ENCODE measurements at places on chromosomes 16 and 17. TPM values are rescaled to one million over a fixed set of nuclear protein-coding genes. Genes with fewer than 3 reads are reported as not detected.

CDC42EP4 gene
- total RNA-seq: 76.0 TPM

OR2C1 gene
- not detected for total RNA-seq

EVI2B gene
- total RNA-seq: not detected

MAP1LC3B gene
- 109 TPM for total RNA-seq

STAC2 gene
- 0.14 TPM for total RNA-seq

PITPNM3 gene
- total RNA-seq: 1.9 TPM

SLC52A1 gene
- total RNA-seq: 0.72 TPM

CCL17 gene
- total RNA-seq: not detected

ANKFN1 gene
- total RNA-seq: not detected

KREMEN2 gene
- 2.1 TPM for total RNA-seq

TBC1D3C gene
- not detected for total RNA-seq

FGF11 gene
- 1.4 TPM for total RNA-seq

FNDC8 gene
- not detected for total RNA-seq

GNAO1 gene
- 0.31 TPM for total RNA-seq

NEUROD2 gene
- not detected for total RNA-seq

COX6A2 gene
- total RNA-seq: not detected

TP53TG3B gene
- 0.37 TPM for total RNA-seq

CDK5R1 gene
- 3.2 TPM for total RNA-seq

NTN1 gene
- total RNA-seq: 0.46 TPM

PPY gene
- not detected for total RNA-seq

PRR35 gene
- 0.20 TPM for total RNA-seq

SRCIN1 gene
- 3.1 TPM for total RNA-seq

SEPTIN12 gene
- not detected for total RNA-seq

GLP2R gene
- 14.7 TPM for total RNA-seq

CACNA1G gene
- 4.6 TPM for total RNA-seq

AATK gene
- total RNA-seq: 0.48 TPM

OR1E1 gene
- total RNA-seq: not detected

CLDN6 gene
- 0.31 TPM for total RNA-seq

OSBPL7 gene
- total RNA-seq: 9.4 TPM

PSMB3 gene
- total RNA-seq: 413 TPM

RAB26 gene
- total RNA-seq: 1.8 TPM
